ENCODE measurements at places on chromosomes 2 and 18. TPM values are rescaled to one million over a fixed set of nuclear protein-coding genes. Genes with fewer than 3 reads are reported as not detected.

MLPH gene
- 256 TPM for total RNA-seq

CAPN14 gene
- 0.05 TPM for total RNA-seq

ERBB4 gene
- not detected for total RNA-seq

ARL6IP6 gene
- 22.0 TPM for total RNA-seq

TM4SF20 gene
- total RNA-seq, result 9.7 TPM

CYP26B1 gene
- total RNA-seq, result 12.9 TPM

DUSP2 gene
- total RNA-seq, result 0.53 TPM

NCL gene
- 900 TPM for total RNA-seq

THSD7B gene
- not detected for total RNA-seq

DOK1 gene
- total RNA-seq, result 5.6 TPM

BCL11A gene
- 0.04 TPM for total RNA-seq

PHOSPHO2 gene
- 3.1 TPM for total RNA-seq

ASXL3 gene
- total RNA-seq, result not detected

ITSN2 gene
- 26.8 TPM for total RNA-seq

C1GALT1C1L gene
- total RNA-seq, result 2.2 TPM

FAM237A gene
- total RNA-seq, result not detected

NTSR2 gene
- total RNA-seq, result not detected

TET3 gene
- total RNA-seq, result 8.3 TPM

FAM228A gene
- total RNA-seq, result not detected

UXS1 gene
- total RNA-seq, result 58.2 TPM

DSG1 gene
- total RNA-seq, result not detected

MARCO gene
- 0.08 TPM for total RNA-seq

SNORC gene
- 8.3 TPM for total RNA-seq

SP140L gene
- total RNA-seq, result 4.1 TPM

HOXD12 gene
- not detected for total RNA-seq

TBR1 gene
- total RNA-seq, result 0.11 TPM

IL18RAP gene
- not detected for total RNA-seq

KLF11 gene
- total RNA-seq, result 4.9 TPM

CDH2 gene
- 48.7 TPM for total RNA-seq

UGT1A8 gene
- total RNA-seq, result not detected

ORMDL1 gene
- total RNA-seq, result 45.6 TPM

FHOD3 gene
- total RNA-seq, result 2.5 TPM

MAP2 gene
- 0.28 TPM for total RNA-seq

SERPINB12 gene
- not detected for total RNA-seq

GPR35 gene
- 0.58 TPM for total RNA-seq

RNF125 gene
- total RNA-seq, result 0.53 TPM

RTP5 gene
- total RNA-seq, result not detected

LHCGR gene
- total RNA-seq, result not detected

LINC00305 gene
- not detected for total RNA-seq

AMMECR1L gene
- 20.7 TPM for total RNA-seq

MAB21L4 gene
- total RNA-seq, result 0.15 TPM

SLC38A11 gene
- total RNA-seq, result not detected

DYSF gene
- total RNA-seq, result 1.2 TPM

YES1 gene
- 31.6 TPM for total RNA-seq

FIGN gene
- total RNA-seq, result 3.3 TPM

TLX2 gene
- 0.30 TPM for total RNA-seq

POTEI gene
- total RNA-seq, result not detected

CCDC148 gene
- 0.51 TPM for total RNA-seq

KLHL29 gene
- total RNA-seq, result 4.0 TPM

SERPINB4 gene
- total RNA-seq, result 0.16 TPM

NEUROD1 gene
- total RNA-seq, result not detected

Data from A549 treated with DMSO at 1 μM for 4 hours (cell line).